ENCODE measurements at places on chromosomes 6 and 20.

DNA sequence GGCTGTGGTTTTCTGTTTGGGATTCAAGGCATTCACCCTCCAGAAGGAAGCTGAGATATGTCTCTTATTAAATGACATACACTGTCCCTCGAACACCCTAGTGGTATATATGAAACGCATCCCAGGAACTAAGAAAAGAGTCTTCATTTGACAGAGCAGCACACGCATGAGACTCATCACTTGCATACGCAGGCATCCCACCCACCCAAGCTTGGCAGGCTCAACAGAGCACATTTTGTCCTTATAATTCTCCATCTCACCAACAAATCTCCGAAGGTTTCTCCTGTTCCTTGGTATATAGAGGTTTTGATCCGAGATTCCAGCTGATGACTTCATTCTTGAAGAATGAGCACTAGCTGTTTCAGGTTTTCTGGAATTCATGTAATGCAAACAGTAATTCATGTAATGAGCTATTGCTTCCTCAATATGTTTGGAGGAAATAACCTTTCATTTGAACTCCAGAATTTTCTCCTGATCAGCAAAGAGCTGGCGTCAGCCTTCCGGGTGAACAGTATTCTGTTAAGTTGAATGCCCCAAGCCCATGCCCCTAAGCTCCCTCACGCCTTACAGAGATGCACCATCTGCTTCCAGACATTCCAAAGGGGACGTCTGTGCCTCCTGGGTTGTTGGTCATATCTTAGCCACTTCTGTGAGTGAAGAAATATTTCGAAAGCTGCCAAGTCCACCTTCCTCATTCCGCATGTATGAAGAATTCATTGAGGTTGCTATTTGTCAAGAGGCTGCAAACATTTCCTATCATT lies 66.0 kb upstream of the CDH4 start:
- no peak for DNase-seq

DNA sequence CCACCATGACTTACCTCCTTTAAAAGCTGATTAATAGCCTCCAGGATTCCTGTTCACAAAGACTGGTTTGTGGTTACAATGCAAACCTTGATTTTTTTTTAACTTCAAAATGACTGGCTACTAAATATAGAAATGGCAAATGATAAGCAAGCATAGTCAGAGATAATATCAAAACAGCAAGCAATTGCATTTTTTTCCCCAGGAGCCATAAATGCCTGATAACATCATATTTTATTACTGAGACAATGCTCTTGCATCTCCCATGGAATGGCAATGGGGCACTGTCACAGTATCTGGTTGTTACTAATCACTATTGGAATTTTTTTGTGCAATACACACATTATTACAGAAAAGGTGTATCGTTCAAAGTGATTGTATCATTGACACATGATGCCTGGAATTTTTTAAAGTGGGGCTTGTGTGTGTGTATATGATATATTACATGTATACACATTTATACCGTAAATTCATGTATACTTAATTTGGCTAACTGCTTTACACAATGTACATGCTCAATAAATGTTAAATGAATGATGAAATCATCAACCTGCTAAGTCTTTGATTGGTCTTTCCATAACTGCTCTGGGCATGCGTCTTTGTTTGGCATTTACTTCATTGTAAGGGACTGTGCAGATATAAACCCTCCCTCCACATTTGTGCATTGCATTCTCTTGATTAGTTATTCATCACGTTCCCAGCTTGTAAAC lies 980 bp upstream of the SALL4 start:
- no peak for DNase-seq

DNA sequence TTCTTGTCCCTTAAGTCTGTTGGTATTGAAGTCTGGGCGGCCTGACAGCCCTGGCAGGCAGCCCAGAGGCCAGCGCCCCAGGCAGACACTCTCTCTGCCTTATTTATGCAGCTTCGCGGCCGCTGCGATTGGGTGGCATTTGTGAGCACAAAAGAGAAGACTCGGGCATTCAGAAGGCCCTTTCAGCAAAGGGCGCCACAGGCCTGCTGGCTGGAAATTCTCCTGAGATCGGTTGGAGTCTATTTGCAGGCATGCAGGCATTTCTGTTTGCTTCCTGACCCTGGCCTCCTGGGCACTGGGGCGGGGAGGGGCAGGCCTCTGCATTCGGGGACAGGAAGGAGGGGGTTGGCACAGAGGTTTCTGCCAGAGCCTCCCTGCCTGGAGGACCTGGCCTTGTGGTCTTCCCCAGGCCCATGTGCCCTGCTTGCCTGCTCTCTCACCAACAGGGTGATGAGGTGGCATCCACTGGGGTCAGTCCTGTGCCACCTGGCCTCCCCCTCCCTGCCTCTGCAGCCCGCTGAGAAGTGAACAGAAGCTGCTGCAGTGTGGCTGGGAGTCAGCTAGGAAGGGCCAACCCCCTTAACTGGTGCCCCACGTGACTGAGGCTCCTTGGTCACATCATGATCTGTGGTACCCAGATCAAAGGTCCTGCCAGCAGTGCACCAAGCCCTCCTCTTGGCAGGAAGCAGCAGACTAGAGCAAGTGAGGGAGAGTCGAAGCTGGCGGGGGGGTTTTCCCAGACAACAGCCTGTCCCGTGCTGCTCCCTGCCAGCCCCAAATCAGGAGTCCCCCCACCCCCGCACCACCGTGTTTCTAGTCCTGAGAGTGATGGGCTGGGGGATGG lies 16.6 kb upstream of the CCDC167 start:
- DNase-seq = peak; percentile 28

DNA sequence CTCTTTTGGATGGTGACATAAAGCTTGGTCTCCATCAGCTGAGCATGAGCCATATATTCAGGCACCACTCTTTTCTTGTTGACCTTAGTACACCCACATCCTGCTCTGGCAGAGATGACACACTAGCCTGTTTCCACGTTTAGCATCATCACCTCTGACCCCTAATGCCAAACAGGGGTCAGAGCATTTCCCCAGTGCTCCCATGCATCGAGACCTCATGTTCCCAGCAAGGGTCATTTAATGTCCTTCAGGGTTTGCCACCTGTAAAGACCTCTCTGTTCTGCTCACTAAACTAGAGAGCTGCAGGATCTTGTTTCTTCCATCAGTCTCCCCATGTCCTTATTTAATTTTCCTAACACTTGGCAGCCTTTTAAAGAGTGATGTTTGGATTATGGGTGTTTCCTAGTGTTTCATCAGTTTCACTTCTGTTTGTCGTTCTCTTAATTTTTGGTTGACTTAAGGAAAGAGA lies 97.5 kb downstream of the AIG1 start:
- no peak for DNase-seq

- DNase-seq = no peak
Observed at GRCh38 chr20:22688485-22688884, 104.1 kb upstream of the FOXA2 start.

GRCh38 chr20:38196592-38196991 lies 31.5 kb upstream of the TGM2 start:
- no peak for DNase-seq

DNA sequence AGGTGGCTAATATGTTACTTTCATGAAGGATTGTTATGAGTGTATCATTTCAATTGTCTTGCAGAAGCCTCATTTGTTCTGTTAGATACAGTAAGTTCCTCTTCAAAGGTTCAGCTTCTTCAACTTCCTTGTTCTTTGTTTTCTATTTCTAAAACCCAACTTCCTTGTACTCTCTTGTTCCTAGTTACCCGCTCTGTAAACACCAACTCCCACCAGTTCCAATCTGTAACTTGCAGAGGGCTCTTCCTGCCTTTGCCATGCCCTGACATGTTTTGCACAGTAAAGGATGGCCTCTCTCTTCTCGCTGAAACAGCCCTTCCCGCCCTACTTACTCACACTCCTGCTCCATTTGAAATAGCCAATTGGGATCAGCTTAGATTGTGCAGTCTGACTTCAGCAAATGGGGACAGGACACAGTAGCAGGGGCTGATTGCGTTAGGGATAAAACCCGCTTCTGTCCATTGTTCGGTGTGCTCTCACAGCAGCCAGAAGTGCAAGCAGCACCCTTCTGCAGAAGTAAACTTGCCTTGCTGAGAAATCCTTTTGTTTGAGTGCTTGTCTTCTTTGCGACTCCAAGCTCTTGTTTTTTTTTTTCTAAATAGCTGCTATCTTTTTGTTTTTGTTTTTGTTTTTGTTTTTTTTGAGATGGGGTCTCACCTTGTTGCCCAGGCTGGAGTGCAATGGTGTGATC lies 45.9 kb upstream of the POU5F1 start:
- no peak for DNase-seq

DNA sequence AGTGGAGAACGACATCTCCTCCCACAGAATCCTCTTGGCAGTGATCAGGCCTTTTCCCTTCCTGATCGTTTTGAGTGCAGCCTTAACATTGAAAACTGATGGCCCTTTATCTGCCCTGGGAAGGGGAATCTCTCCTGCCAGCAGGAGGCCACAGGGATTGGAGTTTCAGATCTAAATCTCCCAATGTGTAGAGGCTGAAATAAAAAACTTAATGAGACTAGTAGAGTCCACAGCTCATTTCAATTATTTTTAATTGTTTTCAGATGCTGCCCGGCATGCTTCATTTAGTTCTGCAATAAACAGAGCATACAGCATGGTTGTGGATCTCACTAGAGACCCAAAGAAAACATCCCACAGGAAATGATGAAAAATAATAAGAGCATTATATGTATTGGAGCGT lies 662.2 kb upstream of the HS3ST5 start:
- no peak for DNase-seq

DNA sequence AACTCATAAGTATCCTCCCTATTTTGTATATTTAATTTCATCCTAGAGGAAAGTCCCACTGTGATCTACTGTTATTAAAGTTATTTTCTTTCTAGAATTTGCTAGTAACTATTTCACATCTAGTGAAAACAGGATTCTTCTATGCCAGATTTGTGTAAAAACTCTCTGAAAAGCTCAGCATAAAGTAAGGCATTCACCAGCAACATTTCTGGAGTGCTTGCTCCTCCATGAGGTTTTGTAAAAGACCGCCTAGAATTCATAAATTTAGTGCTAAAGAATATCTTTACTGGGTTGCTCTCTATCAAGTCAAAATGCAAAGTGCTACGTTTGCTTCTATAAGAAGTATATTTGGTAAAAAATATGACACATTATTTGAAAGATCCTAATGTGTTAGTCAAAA lies 173.5 kb upstream of the IRAK1BP1 start:
- no peak for DNase-seq

GRCh38 chr6:41586252-41587007 lies 40.2 kb downstream of the FOXP4 start:
- DNase-seq = peak; percentile 66

DNA sequence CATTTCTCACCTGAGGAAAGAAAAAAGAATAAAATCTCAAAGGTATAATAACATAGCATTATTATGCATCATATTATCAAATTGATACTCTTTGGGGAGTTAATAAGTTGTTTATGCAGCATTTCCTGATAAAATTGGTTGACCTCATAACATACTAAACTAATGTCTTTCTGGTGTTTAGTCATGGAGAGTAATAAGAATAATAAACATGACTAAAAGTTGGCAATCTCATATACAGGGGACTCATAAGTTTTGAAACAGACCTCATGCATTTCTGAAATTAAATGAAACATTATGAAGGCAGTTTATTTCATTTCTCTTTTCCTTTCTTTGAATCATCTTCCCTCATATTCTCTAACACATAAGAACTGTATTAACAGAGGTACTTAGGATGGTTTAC lies 60.5 kb upstream of the PRDM1 start:
- no peak for DNase-seq

- peak; percentile 48 for DNase-seq
Observed at GRCh38 chr6:152636021-152636608, 1.0 kb downstream of the SYNE1 start.

GRCh38 chr6:97778290-97779038 lies 495.4 kb upstream of the MMS22L start:
- DNase-seq = no peak

GRCh38 chr6:41426438-41426851 lies 91.0 kb downstream of the NCR2 start:
- no peak for DNase-seq

GRCh38 chr6:84696166-84696565 lies 68.2 kb downstream of the TBX18 start:
- no peak for DNase-seq

DNA sequence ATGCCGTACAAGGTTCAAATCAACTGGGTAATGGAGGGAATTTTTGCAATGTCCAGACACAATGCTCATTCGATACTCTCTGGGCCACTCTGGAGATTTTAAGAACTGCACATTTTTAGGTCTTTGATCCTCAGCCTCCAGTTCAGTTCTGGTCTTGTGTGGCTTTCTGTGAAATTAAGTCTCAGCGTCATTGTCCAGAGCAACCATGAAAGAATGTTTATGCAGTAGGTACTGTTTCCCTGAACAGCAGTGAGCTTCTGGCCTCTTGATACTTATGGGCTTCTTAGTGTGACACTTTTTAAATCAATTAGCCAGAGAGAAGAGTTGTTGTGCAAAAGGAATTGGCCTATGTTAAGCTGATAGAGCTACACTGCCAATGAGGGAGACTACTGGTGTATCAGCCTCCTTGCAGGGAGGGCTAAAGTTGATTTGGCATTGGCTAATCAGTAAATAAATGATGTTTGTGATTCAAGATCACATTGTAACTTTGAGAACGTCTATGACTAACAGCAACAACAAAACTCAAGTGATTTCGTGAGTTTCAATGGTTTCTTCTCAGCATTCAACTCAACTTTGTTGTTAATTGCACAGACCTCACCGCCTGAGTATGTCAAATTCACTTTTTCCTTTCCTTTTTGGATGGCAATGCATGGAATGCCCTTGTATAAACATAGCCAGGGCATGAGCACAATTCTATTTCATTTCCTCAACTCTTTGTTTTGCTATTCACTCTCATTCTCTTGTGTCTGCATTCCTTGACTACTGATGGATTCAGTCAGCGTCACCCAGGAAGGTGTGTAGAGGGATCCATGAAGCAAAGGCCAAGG lies 85.1 kb downstream of the GJA1 start:
- DNase-seq = no peak

DNA sequence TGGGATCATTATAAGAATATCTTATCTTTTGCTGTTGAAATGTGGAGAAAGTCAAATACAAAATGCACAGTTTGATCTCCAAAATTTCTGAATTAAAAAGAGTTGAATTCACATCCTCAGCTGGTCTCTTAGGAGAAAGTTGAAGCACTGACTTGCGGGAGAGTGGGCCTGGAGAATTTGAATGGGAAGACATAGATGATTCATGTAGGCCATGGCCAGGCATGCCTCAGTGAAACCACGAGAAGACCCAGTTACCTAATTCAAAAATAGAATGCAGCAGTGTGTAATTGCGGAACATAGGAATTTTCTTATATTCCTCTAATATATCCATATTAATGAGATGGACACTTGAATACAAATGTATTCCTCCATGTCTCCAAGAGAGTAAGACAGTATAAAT lies 53.0 kb upstream of the DTNBP1 start:
- no peak for DNase-seq

GRCh38 chr6:41637194-41638001 lies 870 bp upstream of the MDFI start:
- no peak for DNase-seq

DNA sequence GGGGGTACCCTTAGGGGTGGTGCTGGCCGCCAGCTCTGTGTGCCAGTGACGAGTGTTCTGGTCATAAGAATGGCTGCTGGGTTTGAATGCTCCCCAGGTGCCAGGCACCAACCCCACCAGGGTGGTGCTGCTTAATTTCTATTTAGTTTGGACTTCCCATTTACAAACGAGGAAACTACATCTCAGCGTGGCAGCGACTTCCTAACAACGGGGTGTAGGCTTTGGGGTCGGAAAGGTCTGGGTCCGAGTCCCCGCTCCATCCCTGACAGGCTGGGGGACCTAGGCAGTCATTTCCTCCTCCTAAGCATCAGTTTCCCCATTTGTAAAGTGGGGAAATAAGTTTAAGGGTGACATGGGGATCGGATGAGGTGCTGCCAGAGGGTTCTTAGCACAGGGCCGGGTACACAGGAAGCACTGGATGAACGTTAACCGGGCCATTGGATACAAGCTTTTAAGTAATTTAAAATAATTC lies 30.3 kb downstream of the CEBPB start:
- DNase-seq = no peak

GRCh38 chr6:160435935-160436334 lies 87.8 kb downstream of the SLC22A3 start:
- DNase-seq = no peak

All from amygdala (tissue), 56 donors.